ENCODE measurements at places on chromosomes 5 and 9.

GRCh38 chr5:58326022-58326421, 133.9 kb downstream of the PLK2 start:
- no peak for DNase-seq

DNA sequence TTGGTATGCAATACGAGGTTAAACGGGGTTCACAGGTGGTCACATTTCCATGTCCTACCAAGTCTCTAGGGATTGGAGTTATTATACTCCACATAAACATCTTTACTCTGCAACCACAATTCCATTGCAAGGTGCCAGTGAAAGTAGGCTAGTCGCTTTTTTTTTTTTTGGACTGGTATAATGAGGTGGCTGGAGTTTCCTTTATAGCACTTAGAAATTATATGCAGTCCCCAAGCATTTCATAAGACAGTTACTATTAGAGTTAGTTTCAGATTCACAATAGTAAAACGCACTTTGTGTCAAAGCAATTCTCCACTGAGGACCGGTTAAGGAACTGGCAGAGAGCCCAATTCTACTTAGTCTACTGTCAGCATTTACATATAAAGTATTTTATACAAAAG, 1.4 kb downstream of the MEF2C start:
- no peak for DNase-seq

DNA sequence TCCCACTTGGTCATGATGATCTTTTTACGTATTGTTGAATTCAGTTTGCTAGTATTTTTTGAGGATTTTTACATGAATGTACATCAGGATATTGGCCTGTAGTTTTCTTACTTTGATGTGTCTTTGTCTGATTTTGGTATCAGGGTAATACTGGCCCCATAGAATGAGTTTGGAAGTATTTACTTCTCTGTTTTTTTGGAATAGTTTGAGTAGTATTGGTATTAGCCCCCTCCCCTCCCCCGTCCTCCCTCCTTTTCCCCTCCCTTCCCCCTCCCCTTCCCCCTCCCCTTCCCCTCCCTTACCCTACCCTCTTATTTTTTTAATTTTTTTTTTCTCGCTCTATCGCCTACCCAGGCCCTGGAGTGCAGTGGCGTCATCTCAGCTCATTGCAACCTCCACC, 10.3 kb downstream of the CDK7 start:
- DNase-seq = no peak

DNA sequence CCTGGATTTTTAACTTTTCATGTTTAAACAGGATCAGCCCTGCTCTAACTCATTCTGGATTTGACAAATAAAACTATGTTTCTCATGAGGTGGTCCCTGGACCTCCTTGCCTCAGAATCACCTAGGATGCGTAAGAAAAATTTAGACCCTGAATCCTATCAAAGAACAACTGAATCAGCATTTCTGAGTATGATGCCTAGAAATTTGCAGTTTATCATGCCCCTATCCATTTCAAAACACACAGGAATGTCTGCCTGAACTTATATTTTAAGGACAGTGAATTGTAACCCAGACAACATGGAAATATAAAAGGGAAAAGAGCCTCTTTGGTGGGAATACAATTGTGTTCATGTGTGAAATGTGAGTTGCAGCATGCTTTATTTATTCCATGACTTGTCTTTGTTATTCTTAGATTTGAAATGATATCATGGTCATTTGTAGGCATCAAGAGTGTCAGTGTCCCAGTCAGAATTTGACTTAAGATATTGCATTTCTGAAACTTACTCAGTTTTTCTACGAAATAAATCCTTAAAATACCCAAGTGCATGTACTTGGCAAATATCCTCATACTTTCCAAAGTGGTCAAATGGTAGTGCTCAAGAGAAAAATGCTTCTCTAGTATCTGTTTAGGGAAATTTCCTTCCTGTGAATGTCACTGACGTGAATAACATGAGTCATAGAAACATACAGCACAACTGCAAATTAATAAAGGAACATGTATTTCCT, 144.3 kb downstream of the GIN1 start:
- DNase-seq = no peak

- no peak for DNase-seq
Observed at GRCh38 chr9:132348676-132349075, 6.1 kb downstream of the SETX start.

- DNase-seq = no peak
Observed at GRCh38 chr9:76896035-76896434, 9.9 kb downstream of the PRUNE2 start.

- DNase-seq = no peak
Observed at GRCh38 chr5:123976379-123977033, 464.5 kb downstream of the CSNK1G3 start.

- DNase-seq = no peak
Observed at GRCh38 chr5:167284222-167284890, 1007.1 kb upstream of the WWC1 start.

DNA sequence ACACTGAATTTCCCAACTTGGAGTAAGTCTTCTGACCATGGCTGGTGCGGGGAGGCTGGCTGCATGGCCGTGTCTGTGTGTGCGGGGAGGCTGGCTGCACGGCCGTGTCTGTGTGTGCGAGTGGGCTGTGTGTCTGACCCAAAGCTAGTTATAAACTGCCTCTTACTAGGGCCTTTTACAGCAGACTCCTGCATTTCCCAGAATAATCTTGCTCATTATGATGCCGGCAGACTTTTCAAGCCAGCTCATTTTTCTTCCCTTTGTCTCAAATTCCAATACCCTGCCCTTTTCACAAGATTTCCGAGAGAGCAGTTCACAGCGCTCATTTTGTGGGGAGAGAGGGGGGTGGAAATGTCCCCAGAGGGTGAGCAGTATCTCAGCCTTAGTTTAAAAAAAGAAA, 470.7 kb upstream of the BRINP1 start:
- DNase-seq = no peak

DNA sequence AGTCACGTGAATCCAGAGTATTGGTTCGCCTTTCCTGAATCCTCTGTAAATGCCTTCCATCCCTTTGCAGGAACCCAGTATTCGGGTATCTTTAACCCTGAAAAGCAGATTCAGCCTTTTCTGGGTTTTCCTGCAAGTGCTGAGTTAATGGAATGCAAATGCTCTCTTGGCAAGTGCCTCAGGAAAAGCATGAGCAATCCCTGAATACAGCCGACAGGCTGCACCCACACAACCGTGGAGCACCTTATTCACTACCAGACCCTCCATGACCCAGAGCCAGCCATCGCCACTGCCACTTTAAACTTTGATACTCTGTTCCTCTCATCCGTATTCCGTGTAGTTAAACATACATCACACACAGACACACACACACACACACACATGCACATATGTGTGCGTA, 54.4 kb downstream of the ZNF622 start:
- no peak for DNase-seq

GRCh38 chr5:111142932-111143331, 50.8 kb downstream of the WDR36 start:
- no peak for DNase-seq

DNA sequence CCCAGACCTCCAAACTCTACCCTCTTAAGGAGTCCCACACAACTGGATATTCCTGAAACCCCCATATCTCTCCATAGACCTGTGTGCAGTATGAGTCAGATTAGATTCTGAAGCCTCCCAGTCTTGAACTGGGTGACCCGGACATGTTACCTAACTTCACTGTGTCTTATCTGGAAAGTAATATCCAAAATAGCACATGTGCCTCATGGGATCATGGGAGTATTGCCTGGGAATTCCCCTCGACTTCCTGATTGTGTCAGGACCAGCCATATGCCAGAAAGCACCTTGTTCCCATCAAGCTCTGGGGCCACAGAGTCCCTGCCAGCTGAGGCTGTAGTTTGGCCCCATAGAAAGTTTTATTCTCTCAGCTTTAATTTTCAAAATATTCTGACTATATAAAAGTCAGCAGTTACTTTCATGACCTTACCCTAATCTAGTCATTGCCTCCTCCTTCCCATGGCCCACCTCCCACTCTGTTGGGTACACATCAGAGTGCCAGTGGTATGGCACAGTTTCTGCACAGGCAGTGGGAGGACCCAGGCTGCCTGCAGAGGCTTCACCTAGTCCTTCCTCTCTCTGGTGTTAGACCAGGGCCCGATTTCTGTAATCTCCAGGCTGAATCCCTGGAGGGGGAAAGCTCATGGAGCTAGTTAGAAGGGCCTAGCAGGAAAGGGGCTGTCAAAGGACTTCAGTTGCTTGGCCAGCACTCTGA, 19.5 kb upstream of the B4GALT1 start:
- no peak for DNase-seq

DNA sequence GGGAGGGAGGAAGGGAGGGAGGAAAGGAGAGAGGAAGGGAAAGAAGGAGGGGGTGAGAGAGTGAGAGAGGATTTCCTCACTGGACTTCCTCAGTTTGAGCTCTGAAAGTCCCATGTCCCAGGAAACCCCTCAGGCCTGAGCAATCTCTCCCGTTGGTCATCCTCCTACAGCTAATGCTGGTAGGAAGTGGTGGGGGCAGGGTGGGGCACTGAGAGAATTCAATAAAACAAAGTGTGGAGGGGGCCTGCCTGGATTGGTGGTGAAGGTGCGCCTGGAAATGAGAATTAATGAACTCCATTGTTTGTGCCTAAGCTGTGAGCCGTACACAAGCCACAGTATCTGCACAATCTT, 195.0 kb downstream of the RGS3 start:
- no peak for DNase-seq

GRCh38 chr5:126369995-126370731, 53.0 kb upstream of the GRAMD2B start:
- DNase-seq = no peak

- DNase-seq = no peak
Observed at GRCh38 chr9:137878146-137878941, 762 bp downstream of the CACNA1B start.

DNA sequence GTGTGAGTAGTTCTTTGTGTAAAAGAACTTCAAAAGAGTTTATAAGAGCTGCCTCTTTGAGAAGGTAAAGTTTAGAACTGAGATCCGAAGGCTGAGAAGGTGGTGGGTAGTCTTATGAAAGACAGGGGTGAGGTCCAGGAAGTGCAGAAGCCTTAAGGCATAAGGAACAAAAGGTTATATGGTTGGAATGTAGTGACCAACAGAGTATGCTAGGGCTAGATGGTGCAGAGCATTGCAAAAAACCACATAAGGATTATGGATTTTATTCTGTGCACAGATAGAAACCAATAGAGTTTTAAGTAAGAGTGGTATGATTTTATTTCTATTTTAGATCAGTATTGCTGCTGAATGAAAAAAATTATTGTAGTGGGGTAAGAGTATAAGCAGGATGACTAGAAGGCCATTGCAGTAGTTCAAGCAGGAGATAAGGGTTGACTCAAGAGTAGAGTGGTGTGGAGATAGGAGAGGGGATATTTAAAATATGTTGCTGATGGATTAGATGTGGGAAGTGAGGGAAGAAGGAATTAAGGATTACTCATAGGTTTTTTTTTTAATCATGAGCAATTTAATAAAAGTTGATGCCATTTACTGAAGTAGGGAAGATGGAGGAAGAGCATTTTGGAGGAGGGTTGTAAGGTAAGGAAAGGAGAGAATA, 3.7 kb downstream of the RECK start:
- no peak for DNase-seq

- no peak for DNase-seq
Observed at GRCh38 chr9:98150721-98151120, 31.7 kb upstream of the TRIM14 start.

DNA sequence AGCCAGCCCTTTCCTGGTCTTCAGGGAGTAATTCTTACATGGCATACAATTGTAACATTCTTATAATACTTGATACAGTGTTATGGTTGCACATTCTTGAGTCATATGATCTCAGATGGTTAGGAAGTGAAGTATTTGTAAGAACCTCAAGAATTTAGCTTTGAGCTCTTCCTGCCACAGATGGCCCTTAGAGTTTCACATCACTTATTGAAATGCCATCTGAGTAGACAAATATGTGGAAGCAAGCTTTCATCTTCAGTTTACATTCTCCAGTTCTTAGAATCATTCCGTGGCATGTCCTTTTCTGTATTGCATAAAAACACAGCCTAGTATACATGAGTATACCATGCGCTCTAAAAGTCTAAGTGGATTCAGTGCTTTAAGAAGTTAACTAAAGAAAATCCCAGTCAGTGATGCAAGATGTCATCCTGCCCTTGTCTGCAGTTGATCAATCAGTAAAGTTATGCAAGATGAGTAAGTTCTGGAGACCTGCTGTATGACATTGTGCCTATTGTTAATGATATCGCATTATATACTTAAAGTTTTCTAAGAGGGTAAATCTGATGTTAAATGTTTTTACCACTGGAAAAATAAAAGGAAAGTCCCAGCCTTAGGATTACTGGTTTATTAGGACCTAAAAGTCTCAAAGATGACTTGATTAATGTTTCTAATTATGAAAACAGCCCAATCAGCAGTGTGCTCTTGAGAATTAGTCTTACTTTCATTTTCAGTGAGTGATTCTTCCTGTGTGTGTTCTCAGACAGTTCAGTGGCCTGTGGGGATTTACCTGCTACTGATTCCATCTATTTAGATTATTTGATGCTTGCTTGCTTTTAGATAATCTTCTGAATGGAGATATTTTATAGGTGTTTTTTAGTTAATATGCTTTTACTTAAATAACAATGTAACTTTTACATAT, 29.4 kb downstream of the RHOBTB3 start:
- DNase-seq = peak; percentile 77

DNA sequence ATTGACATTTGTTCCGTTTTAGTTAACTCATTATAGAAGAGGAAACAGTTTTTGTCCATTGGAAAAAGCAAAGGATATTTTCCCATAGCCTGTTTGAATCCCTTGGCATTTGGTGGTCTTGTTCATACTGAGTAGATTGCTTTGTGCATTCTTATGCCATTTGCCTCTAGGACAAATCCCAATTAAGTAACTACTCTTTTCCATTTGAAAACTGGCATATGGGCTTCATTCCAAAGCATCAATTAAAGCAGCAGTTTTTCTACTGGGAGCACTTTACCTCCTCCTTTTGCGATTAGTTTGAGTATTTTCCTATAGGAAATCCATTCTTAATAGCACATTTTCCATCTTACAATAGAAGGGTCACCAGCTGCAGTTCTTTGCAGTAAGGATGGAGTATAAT, 31.2 kb downstream of the GPR21 start:
- no peak for DNase-seq

- peak; percentile 62 for DNase-seq
Observed at GRCh38 chr9:17810728-17811571, 232.1 kb downstream of the SH3GL2 start.

GRCh38 chr9:129776566-129776937, 23.7 kb upstream of the PTGES start:
- DNase-seq = no peak

GRCh38 chr5:134547999-134548658, 22.7 kb downstream of the JADE2 start:
- no peak for DNase-seq

- no peak for DNase-seq
Observed at GRCh38 chr5:125695996-125696655, 727.1 kb upstream of the GRAMD2B start.
